ENCODE measurements at places on chromosomes 7 and 10. TPM values are rescaled to one million over a fixed set of nuclear protein-coding genes. Genes with fewer than 3 reads are reported as not detected.

GRCh38 chr7:37284805-37285231 lies 163.8 kb downstream of the ELMO1 start:
- H3K27me3 ChIP-seq, result no peaks in the 10 kb centered on the region
- no peak overlapping the region for H3K4me3 ChIP-seq
- no peaks in the 10 kb centered on the region for H3K36me3 ChIP-seq
- no peaks in the 10 kb centered on the region for H3K4me1 ChIP-seq
- H3K27ac ChIP-seq, result no peak overlapping the region
- DNase-seq, result no peak

DNA sequence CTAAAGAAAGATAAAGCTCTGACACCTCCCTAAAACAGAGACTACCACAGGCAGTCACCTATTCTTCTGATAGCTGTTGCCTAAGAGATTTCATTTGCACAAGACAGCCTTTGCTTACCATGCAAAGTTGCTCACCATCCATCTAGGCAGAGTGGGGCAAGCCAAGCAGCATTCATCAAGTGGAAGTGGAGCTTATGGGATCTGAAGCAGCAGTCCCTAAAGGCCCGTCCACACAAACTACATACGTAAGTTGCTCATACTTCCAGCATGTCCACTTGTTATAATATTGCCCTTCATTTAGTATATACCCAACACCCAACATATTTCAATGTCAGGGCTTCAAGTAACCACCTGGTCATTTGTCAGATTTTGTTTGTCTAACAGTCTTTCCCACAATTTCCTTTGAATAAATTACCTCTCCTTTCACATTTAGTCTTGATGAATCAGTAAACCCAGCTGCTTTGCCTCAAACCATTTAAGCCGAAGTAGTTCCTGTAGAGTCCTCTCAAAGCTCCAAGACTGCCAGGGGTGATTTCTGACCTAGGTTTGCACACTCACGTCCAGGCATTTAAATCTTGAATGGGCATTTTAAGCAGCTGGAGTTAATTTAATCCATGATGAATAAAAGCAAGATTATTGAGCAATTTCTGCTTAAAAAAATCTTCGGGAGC lies 67.9 kb downstream of the ATAD1 start:
- H3K27me3 ChIP-seq, result no peaks in the 10 kb centered on the region
- peak; percentile 61 for DNase-seq
- no peak overlapping the region for H3K4me3 ChIP-seq
- H3K36me3 ChIP-seq, result peaks cover 10% of the 10 kb centered on the region
- peaks cover 2% of the 10 kb centered on the region for H3K4me1 ChIP-seq

DNA sequence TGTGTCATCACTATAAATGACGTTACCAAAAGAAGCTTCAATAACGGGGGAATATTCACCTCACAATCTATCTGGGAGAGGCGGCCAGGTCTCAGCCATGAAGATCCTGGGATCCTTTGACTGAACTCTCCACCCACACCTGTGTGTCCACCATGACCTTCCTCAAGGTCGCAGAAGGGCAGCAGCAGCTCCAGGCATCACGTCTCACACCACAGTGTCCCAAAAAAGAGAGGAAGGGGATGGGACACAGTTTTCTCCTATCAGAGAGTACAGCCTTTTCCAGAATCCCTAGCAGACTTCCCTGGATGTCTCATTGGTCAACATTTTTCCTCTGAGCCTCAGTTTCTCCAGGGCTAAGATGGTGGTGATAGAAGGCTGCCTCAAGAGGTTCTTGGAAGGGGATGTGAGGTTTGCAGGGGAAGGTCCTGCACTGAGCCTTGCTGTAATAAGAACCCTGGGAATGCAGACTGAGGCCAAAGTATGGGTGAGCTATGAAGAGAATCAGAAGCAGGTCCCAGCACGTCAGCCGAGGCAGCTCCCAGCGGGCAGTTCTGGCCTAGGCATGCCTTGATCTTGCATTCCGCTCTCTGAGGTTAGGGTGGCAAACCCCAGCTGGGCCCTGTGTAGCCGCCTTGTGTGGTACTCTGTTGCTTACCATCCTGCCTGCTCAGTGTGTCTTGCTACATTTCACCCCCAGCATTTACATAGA lies 63.8 kb downstream of the COL26A1 start:
- H3K27me3 ChIP-seq, result peaks cover 20% of the 10 kb centered on the region
- no peaks in the 10 kb centered on the region for H3K36me3 ChIP-seq
- no peaks in the 10 kb centered on the region for H3K4me1 ChIP-seq
- H3K4me3 ChIP-seq, result no peak overlapping the region
- no peak for DNase-seq

DNA sequence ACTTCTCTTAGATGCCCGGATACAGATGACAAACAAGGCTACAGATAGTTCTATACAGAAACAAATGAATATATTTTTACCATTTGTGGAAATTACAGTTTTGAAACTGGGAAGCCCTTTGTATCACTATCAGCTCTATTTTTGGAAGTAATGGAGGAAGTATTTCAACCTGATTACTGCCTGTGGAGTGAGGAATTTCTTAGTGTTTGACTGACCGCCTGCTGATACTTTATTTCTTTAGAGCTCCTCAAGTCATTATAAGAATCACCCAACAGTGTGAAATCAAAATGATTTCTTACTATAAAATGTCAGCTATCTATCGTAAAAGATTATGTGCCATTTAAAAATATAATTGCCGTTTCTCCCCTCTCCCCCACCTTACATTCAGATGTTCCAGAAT lies 290.9 kb downstream of the SDK1 start:
- no peak overlapping the region for H3K27ac ChIP-seq
- no peaks in the 10 kb centered on the region for H3K36me3 ChIP-seq
- H3K27me3 ChIP-seq, result no peaks in the 10 kb centered on the region
- DNase-seq, result no peak

GRCh38 chr10:77609781-77610272 lies 27.8 kb downstream of the KCNMA1 start:
- H3K27me3 ChIP-seq, result no peaks in the 10 kb centered on the region
- H3K4me3 ChIP-seq, result no peak overlapping the region
- DNase-seq, result peak; percentile 80
- peak overlapping the region; percentile 19 for H3K27ac ChIP-seq
- no peaks in the 10 kb centered on the region for H3K36me3 ChIP-seq
- peaks cover 5% of the 10 kb centered on the region for H3K4me1 ChIP-seq

GRCh38 chr7:70340236-70340635 lies 742.0 kb downstream of the AUTS2 start:
- no peak for DNase-seq
- H3K27ac ChIP-seq, result no peak overlapping the region
- no peaks in the 10 kb centered on the region for H3K4me1 ChIP-seq
- no peaks in the 10 kb centered on the region for H3K27me3 ChIP-seq
- H3K36me3 ChIP-seq, result no peaks in the 10 kb centered on the region
- H3K4me3 ChIP-seq, result no peak overlapping the region

DNA sequence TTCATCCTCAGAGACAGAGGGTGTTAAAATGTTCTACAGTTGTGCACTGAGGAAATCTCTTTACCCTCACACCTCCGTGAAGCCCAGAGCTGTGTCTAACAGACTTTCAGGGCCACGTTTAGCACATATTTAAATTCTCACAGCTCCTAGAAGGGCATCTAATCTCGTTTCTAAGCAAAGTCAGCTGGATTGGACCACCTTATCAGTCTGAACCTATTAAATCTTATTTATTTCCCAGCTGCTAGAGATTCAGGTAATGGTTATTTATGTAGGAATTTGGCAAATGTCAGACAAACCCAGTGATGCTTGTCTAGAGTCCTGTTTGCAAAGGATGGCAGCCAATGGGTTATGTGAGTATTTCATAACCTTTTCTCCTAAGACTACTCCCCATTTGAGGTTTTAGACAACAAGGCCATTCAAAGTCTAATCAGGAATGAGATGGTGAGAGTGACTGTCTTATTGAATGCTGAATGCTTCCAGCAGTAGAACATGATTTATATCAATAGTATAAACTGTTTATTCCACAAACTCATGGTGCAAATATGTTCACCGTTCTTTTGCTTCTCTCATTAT lies 54.8 kb upstream of the EXOC4 start:
- no peak for DNase-seq
- H3K27ac ChIP-seq, result no peak overlapping the region
- H3K36me3 ChIP-seq, result no peaks in the 10 kb centered on the region
- H3K27me3 ChIP-seq, result no peaks in the 10 kb centered on the region

DNA sequence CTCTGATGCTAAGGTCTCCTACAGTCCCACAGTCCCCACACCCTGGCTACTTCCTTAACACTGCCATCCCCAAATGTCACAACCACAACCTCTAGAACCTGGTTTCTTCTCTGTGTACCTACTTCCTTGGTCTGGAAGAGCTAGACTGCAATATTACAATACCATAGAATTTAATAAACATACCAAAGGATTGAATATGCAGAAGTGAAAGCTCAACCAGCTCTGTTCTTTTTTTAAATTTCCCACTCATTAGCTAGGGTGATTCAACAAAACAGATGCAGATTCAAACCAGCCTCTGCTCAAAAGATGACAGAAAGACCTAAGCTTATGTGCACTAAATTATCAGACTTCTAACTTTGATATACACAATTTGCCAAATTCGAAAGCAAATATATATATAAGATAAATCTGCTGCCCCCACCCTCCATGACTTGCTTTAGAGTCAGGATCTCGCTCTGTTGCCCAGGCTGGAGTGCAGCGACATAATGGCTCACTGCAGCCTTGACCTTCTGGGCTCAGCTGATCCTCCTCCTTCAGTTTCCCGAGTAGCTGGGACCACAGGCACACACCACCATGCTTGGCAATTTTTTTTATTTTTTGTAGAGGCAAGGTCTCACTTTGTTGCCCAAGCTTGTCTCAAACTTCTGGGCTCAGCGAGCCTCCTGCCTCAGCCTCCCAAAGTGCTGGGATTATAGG lies 212.6 kb downstream of the CHCHD3 start:
- DNase-seq, result peak; percentile 6
- no peaks in the 10 kb centered on the region for H3K4me1 ChIP-seq
- H3K4me3 ChIP-seq, result no peak overlapping the region
- H3K36me3 ChIP-seq, result no peaks in the 10 kb centered on the region
- H3K27ac ChIP-seq, result no peak overlapping the region

GRCh38 chr7:100827330-100828226 lies at the start of gene EPHB4:
TSS of gene EPHB4 (minus strand) at chr7:100827523. CDS start at chr7:100827030, 493 bp downstream.
- peak within 1 kb of the TSS; percentile 87 for H3K27ac ChIP-seq
- H3K27me3 ChIP-seq, result no peaks in the 10 kb centered on the region
- DNase-seq, result peak; percentile 86
- peak within 1 kb of the TSS; percentile 83 for H3K4me3 ChIP-seq
- H3K4me1 ChIP-seq, result peaks cover 9% of the 10 kb centered on the region

DNA sequence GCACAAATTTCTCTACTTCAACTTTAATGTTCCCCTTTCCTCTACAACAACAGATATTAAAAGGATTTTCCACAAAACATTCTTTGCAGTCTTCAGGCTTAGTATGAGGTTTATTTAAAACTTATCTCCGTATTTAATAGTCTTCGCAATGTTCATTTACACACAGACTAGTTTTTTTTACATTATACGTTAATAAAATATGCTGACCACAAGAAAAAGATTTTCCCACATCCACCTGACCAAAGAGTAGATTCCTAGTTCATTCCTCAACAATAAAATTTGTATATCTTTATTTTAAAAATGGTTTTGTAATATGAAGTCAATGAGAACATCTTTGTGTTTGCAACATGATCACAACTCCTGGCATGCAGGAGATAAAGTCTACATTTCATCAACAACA lies 42.4 kb downstream of the POT1 start:
- DNase-seq, result no peak
- H3K4me1 ChIP-seq, result no peaks in the 10 kb centered on the region
- no peak overlapping the region for H3K27ac ChIP-seq
- no peaks in the 10 kb centered on the region for H3K27me3 ChIP-seq

DNA sequence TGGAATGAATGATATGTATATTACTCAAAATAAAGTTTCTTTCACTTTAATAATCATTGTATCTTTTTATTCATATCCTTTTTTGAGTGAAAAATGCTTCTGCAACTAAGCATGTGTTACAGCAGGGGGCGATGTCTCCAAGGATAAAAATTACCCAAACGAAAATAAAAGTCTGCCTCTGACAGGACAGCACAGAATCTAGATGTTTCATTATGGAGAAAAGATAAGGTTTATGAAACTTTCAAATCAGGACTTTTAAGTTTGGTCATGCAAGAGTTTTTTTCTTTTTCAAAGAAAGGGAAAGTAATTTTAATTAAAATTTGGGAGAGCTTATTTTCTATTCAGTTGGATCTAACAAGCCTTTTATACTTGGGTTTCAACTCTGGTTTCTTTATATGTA lies 48.4 kb downstream of the TES start:
- no peak overlapping the region for H3K4me3 ChIP-seq
- H3K4me1 ChIP-seq, result peaks cover 11% of the 10 kb centered on the region

DNA sequence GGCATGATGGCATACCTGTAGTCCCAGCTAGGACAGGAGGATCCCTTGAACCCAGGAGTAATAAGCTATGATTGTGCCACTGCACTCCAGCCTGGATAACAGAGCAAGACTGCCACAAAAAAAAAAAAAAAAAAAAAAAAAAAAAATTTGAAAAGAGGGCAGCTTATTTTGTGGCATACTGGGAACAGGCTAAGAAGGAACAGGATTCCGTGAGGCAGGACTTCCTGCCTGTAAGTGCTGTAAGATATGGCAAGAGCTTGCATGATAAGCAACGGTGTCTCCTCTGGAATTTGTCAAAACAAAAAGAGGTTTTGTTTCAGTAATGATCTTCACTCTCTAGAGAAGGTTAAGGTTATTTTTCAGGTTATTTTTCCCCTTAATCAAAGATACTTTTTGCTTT lies 101.1 kb downstream of the ABCC2 start:
- no peak overlapping the region for H3K4me3 ChIP-seq
- DNase-seq, result no peak
- H3K27ac ChIP-seq, result no peak overlapping the region
- peaks cover 50% of the 10 kb centered on the region for H3K36me3 ChIP-seq
- H3K27me3 ChIP-seq, result no peaks in the 10 kb centered on the region

DNA sequence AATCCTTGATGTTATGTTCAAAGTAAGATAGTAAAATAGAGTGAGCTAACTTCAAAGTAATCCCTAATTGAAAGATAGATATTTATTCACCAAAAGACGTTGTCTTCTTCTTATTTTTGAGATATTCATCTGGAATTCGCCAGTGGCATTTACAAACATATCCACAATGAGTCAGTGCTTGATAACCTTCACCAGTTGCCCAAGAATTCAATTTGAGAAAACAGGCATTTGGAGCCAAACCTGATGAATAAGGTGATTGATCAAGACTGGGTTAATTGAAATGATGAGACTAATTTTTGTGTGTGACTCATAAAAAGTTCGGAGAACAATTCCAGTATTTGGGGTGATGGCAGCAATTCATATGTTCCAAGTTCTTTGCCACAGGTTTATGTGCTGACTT lies 344.0 kb downstream of the ARL4A start:
- H3K27me3 ChIP-seq, result no peaks in the 10 kb centered on the region

Gene ZNF503
- 0.83 TPM for total RNA-seq

Gene GIMAP4
- total RNA-seq, result not detected

Gene SFTPA1
- total RNA-seq, result not detected

Gene CPA2
- total RNA-seq, result not detected

Gene LRRN3
- total RNA-seq, result 15.2 TPM
